AG08395 (cell line): ENCODE measurements at places on chromosomes 6 and 20.

GRCh38 chr6:133418108-133418507 lies 177.0 kb downstream of the EYA4 start:
- no peak for DNase-seq

DNA sequence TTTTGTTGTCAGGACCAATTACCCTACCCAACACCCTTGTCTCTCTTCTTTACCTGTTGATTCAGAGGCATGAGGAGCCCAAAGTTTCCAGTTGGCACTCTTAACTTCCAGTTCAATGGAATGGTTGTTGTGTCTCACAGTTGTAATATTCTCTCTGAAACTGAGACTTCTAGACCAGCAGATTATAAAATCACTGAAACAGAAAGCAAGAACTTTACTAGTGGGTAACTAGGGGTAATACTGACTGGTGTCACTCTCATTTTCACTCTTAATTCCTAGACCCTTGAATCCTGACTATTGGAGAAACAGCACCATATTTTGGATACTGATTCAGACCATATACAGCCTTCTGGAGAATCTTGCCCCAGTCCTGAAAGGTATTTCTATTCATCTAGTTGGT lies 140.2 kb upstream of the MMS22L start:
- no peak for DNase-seq

DNA sequence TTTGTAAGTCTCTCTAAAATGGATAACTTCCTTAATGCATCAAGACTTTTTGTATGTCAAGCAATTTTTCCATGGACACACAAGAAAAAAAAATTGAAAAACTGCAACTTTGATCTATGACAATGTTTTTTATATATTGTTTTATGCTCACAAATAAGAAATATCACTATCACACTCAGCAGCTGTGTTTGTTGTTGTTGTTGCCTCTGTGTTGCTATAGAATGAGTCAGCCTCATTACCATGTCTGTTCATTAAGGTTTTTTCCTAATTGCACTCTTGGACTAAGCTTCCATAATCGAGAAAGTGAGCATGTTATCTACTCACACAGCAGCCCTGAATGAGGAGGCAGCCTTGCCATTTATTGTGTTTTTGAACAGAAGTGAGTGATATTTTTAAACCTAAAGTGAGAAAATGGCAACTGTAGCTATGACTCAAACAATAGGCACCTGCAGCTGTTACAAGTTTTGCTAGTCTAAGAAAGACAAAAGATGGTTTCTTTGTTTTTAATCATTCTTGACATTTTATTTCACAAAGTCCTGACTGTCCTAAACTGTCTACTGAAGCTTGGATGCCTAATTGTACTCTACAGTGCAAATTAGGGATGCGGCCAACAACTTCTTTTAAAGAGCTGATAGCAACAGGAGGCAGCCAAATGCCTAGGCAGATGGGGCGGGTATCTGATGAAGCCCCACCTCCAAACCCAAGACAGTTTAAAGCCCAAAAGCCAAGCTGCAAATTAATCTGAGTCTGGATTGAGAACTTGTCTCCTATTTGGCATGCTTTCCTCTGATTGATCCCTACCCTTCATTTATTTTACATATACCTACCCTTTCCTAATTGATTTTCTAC lies 77.9 kb upstream of the DOK5 start:
- no peak for DNase-seq

GRCh38 chr6:105859457-105859856 lies 226.7 kb upstream of the PRDM1 start:
- no peak for DNase-seq

GRCh38 chr6:90068264-90068663 lies 174.0 kb downstream of the GJA10 start:
- peak; percentile 56 for DNase-seq

DNA sequence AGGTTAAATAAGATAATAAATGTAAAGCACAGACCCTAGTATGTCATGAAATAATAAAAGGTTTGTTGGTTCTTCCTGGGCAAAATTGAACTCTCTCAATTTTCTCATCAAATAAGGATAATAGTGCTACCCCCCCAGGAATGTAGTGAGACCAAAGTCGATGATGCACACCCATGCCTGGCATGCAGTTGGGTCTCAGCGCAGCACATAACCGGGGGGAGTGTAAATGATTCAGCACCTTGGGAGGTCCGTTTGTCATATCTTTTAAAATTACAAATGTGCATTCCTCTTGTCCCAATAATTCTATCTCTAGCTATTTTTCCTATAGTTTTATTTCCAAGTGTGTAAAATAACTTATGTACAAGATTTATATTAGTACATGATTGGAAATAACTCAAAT lies 31.3 kb upstream of the CCDC167 start:
- no peak for DNase-seq

DNA sequence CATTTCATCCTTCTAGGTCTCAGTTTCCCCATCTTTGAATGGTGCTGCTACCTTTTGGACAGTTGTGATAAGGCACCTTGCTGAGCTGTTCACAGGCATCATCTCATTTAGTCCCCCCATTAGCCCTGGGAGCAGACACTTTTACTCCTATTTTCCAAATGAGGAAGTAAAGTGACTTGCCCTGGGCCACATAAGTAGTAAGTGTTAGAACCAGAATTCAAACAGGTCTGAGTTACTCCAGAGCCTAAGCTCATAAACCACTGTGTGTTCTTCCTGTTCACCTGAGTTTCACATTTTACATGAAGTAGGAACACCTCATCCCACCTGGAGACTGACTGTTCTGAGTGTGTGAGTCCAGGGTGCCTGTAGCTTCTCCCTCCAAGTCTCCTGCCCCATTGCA lies 43.5 kb upstream of the EPB41L1 start:
- no peak for DNase-seq

DNA sequence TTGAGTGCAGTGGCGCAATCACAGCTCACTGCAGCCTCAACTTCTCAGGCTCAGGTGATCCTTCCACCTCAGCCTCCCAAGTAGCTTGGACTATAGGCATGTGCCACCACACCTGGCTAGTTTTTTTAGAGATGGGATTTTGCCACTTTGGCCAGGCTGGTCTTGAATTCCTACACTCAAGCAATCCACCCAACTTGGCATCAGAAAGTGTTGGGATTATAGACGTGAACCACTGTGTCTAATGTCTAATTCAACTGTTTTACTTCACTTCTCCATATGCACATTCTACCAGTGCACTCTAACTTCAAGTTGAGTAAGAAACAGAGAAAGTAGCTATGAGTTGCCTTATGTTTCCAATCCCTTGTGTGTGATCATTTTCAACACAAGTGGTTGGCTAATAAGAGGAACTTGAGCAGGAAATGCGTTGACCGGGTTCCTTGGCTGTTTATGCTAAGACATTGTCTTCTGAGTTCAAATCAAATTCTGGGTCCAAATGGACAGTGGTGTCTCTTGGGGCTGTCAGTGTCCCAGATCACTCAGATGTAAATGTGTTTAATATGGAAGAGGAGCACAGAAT lies 23.9 kb downstream of the ZNF337 start:
- no peak for DNase-seq

DNA sequence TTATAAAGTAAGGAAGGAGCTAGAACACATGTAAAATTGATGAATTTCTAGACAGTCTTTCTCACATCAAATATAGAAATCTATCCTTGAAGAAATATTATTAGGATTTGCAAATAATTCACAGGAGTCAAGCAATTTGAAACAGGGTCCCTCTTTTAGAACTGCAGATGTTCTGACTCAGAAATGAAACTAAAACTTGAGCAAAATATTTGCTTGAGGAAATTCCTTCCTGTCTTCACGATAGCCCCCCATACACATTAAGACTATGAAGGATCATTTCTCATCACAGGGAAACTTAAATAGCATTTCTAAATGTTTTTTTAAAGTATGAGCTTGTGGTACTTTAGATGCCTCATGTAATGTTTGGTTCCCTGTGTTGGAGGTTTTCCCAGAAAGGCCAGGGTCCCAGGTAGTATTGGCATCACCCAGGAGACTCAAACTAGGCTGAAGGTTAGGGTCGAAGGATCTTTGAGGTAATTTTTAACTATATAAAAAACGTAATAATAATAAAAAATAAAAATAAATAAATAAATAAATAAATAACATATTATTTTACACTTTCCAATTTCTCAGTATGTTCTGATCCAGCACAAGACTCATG lies 144.0 kb upstream of the TBX18 start:
- DNase-seq: no peak

DNA sequence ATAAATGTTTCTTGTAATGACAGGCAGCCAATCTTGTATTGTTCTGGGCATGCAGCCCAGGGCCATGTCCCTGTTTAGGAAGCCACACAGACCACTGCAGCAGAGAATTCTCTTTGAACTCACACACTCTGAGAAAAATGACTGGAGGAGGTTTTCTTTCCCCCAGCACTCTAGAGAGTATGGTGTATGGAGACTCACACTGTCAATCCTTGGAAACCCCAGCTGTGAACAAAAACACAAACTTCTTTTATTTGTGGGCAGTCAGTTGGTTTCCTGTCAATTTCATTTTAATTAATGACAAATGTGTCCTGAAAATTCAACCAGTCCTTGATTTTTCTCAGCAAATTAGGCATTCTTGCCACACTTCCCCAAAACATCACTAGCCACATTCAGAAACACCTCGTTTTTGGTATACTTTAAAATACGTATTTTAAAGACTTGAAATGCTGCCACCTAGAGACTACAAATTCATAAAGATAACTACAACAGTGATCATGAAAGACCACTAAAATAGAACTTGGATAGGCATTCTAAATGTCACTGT lies 52.9 kb upstream of the UFL1 start:
- DNase-seq: no peak

- no peak for DNase-seq
Measured at GRCh38 chr6:41278699-41279405, 7.6 kb downstream of the TREM1 start.

DNA sequence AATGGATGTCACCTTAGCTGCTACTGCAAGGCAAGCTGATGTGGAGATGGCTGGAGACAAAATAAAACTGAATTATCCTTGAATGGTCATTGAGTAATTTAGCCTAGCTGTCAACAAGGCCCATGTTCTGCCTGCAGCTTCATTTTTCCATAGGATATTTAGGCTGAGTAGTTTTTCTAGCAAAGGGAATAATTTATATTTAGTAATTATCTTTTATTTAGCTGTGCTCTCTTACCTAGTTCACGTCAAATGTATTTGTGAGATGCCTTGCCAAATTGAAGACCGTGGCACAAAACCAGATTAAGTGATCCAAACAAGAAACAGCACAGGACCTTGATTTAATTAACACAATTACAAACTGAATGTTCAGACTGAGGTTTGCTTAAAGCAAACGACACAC lies 77.4 kb upstream of the CEP162 start:
- no peak for DNase-seq

- no peak for DNase-seq
Measured at GRCh38 chr20:42340368-42340767, 722.2 kb upstream of the CHD6 start.

GRCh38 chr6:56364431-56364826 lies 117.0 kb upstream of the COL21A1 start:
- no peak for DNase-seq

DNA sequence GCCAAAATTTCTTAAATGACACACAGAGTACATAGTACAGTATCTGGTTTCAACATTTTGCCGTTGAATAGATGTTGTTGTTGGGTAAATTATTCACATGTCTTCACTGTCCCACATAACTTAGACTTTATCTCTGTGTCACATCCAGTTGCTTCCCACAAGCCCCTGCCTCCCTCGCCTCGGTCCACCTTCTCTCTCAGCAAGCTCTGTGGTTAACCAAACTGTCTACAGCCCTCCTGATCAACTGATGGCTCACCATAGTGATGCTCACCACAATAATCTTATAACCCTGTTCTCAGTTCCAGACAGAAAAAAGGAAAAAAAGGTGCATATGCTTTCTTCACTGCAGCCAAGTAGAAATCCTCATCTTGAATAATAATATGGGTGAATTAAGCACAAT lies 23.0 kb downstream of the IL17F start:
- DNase-seq: no peak

DNA sequence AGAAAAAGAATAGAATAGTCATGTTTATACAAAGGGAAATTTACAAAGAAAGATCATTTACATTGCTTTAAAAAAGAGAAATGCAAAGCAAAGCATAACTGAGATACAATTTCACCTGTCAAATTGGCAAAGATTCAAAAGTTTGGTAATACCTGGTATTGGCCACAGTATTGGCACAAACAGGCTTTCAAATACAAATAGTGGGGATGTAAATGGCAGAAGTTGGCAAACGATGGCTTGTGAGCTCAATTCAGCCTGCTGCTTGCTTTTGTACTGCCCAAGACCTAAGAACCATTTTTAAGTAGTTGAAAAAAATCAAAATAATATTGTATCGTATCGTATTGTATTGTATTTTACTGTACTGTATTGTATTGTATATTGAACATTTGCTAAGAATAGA lies 194.5 kb upstream of the JAG1 start:
- DNase-seq: no peak

DNA sequence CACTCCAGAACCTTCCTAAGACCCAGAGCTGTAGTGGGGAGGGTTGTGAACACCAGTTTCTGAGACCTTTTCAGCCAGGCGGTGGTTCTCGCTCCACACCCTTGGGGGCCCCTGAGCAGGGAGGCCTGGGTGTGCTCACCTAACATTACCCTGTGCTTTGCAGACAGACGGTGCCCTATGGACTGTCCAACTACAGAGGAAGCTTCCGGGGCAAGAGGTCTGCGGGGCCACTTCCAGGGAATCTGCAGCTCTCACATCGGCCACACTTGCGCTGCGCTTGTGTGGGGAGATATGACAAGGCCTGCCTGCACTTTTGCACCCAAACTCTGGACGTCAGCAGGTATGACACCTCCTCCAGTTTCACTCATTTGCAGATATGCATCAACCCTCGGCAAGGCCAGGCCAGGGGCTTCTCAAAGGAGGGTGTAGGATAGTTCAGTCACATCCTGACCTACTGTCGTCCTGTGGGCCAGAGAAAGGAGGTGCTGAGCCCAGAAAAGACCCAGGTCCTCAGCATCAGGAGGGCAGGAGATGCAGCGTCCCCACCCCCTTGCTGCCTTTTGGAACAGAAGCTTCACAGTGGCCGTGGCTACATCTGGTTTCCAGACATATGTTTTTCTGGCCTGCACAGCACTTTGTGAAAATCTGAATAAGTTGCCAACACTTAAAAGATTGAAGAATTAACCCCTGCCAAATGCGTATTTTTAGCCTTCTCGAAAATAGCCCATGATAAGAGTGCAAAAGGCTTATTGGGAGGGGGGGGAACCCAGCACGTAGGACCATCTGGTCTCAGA lies 20.6 kb downstream of the EDN3 start:
- DNase-seq: no peak

DNA sequence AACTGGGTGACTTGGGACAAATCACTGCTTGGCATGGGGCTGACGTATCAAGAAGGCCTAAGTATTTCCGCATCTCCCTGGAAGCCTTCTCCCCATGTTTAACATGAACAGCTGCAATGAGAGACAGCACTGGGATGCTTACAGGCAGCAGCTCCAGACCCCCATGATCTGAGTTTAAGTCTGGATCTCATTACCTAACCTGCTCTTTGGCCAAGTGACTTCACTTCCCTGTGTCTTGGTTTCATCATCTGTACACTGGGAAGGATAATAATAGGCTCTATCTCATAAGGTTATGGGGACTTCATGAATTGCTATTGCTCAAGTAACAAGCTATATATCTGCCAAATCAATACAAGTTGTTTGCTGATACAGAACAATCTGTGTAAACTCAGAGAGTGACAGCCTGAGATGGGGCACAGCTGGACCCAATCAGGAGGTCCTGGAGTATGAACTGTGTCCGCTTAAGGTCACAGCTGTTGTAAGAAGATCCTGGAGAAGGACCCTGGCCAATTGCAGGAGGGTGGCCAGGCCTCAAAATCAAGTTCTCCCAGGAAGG lies 56.0 kb downstream of the TGM2 start:
- peak; percentile 10 for DNase-seq
